ENCODE measurements at places on chromosomes 6 and 20.
A peak's percentile ranks its signal among the peaks of the same experiment; 100 is the strongest.

- DNase-seq, result no peak
Observed at GRCh38 chr20:881051-881782, 34.9 kb downstream of the ANGPT4 start.

- no peak for DNase-seq
Observed at GRCh38 chr6:48641544-48641943, 530.5 kb upstream of the PTCHD4 start.

GRCh38 chr6:12605888-12606345, 110.7 kb upstream of the PHACTR1 start:
- DNase-seq, result peak; percentile 69

DNA sequence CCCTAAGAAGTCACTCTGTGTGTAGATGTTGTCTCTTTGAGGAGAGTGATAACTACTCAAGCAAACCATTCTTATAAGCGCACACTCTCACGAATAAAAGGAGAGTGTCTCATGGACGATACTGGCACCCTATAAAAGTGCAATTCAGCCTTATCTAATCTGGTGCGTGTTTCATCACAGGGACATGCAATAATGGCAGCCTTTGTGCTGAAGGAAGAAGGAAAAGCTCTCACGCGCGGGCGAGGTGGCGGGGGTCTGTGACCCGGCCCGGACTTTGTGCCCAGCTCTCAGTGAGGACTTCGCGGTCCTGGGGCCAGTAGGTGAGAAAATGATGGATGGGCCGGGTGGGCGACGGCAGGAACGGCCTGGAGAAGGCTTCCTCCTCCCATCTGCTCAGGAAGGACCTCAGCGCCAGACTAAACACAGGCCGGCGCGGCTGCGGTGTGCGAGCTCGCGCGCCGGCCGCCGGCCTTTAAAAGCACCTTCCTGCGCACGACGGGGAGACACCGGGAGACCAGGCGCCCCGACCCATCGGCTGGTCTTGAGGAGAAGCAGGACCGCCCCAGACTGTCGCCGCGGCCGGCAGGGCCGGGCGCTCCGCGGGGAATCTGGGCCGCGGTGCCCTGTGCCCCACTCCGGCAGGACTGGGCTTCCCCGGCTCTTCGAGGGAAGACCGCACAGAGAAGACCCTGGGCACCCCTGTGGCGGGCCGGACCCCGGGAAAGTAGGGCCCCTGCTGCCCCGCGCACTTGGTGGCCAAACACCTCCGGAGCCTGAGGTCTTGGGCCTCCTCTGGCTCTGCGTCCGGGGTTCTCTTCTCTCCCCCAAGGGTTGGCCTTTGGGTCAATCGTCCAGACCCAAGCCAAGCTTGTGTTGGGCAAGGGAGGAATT, 8.3 kb upstream of the FOXC1 start:
- DNase-seq, result no peak

Data from NCI-H2081 (cell line).